ENCODE measurements at places on chromosomes 11 and 22.
A peak's percentile ranks its signal among the peaks of the same experiment; 100 is the strongest.

DNA sequence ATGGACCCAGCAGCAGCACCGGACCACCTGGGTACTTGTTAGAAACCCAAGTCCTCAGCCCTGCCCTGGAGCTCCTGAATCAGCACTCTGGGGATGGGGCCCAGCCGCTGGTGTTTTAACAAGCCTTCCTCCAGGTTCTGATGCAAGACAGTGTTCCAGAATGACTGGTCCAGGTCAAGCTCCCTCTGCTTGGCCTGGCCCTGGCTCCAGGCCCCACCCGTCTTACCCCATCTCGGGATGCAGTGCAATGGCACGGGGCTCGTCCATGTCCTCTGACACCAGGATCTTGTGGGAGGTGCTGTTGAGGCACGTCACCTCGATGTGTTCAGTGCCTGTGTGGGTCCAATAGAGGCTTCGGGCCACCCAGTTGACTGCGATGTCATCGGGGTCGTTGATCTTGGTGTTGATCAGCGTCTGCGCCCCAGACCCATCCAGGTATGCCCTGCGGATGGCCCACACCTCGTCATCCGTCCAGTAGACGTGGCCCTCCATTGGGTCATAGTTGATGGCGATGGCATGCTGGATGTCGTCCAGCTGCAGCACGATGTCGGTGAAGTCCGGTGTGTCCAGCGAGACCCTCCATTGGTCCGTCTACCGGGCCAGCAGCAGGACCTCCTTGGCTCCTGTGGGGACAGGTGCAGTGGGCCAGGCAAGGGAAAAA, 140.3 kb downstream of the CRYBB2 start:
- DNase-seq, result no peak

GRCh38 chr11:46391186-46391577, 394 bp downstream of the CHRM4 start:
- no peak for DNase-seq

DNA sequence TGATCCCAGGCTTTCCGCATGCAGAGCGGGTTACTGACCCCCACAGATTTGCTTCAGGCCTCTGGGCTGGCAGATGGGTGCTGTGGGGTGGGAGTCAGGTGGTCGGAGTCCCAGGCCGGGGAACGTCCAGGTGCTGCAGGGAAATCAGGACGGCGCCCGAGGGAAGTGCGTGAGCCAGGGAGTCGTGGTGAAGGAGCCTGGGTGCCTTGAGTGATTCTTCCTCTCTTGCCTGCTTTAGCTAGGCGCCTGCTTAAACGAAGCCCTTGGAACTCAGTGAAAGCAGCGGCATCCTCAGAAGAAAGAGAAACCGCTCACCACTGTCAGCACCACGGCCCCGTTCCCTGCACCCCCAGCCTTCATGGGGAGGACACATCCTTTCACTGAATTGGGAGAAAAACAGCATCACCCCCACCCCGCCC, 455.6 kb downstream of the BRD1 start:
- DNase-seq, result no peak

- no peak for DNase-seq
Observed at GRCh38 chr11:9774591-9775397, 110.9 kb downstream of the SWAP70 start.

DNA sequence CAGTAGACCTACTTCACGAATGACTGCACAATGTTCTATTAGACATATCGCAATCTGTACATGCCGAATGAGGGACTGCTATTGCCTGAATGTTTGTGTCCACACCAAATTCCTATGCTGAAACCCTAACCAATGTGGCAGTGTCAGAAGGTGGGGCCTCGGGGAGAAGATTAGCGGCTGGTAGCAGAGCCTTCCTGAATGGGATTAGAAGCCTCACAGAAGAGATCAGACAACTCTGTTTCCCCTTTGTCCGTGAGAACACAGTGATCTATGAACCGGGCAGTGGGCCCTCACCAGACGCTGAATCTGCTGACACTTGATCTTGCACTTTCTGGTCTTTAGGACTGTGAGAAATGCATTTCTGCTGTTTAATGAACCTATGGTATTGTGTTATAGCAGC, 33.1 kb downstream of the LRFN4 start:
- no peak for DNase-seq

DNA sequence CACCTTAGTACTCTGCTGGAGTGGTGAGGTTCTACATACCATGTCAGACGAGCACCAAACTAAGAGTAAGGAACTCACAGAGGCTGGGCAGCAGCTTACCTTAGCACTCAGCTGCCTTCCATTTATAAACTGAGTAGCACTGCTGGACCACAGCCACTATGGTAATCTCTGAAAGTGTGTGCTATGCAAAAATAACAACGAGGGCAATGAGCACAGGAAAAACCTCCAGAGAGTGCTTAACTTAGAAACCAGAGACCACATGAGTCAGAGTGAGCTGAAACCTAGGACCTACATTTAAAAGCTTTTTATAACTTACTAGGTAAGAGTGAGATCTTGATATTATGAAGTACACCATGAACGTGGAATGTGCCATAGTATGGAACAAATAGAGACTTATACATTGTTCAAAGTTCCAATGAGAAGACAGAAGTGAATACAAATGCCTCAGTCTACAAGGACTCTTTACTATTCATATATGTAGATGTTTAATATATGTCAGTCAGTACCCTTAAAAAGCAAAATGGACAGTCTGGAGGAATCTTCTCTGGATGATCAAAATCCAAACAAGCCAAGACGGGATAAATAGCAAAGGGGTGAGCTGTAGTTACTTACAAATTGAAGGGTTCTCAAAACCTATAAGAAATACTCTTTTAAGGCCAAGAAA, 17.2 kb upstream of the CD59 start:
- DNase-seq, result no peak

GRCh38 chr11:117421476-117421875, 93.8 kb downstream of the CEP164 start:
- no peak for DNase-seq

DNA sequence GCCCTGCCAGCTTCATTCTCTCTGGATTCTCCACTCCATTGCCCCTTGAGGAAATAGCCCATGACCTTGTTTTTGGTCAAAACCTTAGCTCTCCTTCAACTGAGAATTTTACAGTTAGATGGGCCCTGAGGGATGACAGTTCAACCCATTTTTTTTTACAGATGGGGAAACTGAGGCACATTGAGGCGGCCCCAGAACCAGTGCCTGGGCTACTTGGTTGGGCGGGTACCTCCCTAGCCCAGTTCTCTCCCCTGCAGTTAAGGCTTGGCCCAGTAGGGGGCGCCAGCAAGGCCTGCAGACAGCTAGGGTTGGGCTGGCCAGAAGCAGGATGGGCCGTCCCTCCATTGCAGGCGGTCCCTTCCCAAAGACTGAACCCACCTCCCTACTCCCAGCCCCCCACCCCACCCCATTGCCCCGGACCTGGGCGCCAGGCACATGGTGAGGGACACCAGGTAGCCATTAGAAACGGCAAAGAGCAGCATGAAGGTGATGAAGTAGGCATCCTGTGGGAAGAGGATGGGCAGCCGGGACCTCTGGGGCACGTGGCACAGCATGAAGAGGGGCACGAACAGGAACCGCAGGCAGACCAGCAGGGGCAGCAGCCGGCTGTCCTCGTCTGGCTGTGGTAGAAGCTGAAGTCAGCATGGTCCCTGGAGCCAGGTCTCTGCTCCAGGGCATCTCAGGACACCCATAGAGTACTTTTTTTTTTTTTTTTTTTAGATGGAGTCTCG, 7.6 kb downstream of the SLC29A2 start:
- no peak for DNase-seq

GRCh38 chr11:73158356-73159051, 16.4 kb upstream of the FCHSD2 start:
- no peak for DNase-seq

DNA sequence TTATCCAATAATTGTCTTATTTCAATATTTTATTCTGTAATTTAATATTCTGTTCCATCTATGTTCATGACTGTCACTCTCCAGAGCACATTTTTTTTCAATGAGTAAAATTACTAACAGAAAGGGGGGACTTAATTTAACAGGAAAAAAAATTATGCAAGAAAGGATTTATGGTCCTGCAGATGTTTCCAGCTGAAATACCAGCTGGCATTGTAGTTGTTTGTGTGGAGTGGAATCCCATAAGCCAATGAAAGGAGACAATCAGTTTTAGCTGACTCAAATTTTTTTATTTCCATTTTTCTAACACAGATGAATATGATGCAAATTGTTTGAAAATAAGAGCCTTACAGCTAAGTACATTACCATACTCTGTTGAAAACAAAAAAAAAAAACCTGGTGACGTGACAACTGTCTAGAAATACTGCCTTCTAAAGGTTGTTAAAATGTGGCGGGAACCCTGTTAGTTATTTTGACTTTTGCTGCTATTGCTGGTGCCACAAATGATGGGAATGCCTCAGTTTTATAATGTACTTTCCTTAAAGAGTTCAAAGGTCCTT, 389.1 kb downstream of the ETS1 start:
- DNase-seq, result no peak

- DNase-seq, result no peak
Observed at GRCh38 chr11:75428281-75428724, 4.7 kb downstream of the KLHL35 start.

DNA sequence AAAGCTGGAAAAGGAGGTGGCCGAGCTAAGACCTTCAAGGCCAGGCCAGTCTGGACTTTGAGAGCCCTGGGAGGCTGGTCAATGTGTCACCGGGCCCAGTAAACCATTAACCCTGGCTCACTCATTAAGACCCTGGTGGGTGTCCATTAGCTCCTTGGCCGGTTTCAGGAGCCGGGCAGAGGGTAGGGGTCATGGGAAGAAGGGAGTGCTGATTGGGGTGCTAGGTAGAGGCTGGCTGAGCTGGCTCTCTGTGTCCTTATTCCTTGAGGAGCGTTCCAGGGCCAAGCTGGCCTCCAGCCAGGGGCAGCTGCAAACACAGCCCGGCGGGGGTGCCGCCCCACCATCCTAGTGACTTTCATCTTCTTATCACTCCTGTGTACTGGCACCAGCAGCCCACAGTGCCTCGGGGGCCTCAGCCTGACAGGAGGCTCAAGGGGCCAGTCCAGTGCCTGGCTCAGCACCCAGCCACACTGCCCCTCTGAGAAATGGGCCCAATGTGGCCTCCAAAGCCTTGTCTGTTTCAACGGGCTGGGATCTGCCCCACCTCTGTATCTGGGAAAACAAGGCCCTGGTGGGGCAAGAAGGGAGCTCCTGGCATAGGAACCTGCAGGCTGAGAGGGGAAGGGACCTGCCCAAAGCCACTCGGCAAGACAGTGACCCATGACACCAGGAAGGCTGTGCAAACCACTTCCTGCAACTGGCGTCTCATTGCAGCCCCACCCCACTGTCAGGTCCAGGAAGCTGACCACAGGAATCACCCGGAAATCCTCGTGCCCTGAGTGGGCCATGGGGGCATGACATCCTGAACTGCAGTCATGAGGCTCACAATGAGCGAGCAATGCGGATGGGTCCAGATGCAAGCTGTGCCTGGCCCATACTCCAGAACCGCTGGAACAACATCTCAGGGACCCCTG, 15.1 kb upstream of the RGL4 start:
- peak; percentile 55 for DNase-seq
